ENCODE measurements at places on chromosomes 1 and 21.

DNA sequence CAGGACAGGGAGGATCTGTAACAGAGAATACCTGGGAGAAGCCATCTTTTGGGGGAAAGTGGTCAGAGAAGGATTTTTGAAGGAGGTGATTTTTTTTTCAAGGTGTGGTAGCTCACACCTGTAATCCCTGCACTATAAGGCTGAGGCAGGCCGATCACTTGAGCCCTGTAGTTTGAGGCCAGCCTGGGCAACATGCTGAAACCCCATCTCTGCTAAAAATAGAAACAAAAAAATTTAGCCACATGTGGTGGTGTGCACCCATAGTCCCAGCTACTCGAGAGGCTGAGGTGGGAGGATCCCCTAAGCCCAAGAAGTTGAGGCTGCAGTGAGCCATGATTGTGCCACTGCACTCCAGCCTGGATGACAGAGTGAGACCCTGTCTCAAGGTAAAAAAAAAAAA is 67.4 kb upstream of the ARTN start:
- no peak for DNase-seq

DNA sequence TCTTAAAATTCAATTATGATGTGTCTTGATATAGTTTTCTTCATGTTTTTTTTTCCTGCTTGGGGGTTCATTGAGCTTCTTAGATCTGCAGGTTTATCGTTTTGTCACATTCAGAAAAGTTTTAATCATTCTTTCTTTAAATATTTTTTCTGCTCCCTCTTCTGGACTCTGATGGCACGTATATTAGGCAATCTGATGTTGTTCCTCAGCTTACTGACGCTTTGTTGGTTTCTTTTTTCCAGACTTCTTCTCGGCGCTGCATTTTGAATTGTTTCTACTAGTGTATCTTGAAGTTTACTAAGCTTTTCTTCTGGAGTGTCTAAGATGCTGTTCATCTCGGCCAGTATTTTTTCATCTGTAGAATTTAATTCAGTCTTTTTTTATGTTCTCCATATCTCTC is 44.8 kb upstream of the FMOD start:
- no peak for DNase-seq

GRCh38 chr1:37995751-37996345 is 6.0 kb upstream of the SF3A3 start:
- no peak for DNase-seq

- no peak for DNase-seq
These were observed 7.3 kb downstream of the IPO13 start for GRCh38 chr1:43954036-43954435.

DNA sequence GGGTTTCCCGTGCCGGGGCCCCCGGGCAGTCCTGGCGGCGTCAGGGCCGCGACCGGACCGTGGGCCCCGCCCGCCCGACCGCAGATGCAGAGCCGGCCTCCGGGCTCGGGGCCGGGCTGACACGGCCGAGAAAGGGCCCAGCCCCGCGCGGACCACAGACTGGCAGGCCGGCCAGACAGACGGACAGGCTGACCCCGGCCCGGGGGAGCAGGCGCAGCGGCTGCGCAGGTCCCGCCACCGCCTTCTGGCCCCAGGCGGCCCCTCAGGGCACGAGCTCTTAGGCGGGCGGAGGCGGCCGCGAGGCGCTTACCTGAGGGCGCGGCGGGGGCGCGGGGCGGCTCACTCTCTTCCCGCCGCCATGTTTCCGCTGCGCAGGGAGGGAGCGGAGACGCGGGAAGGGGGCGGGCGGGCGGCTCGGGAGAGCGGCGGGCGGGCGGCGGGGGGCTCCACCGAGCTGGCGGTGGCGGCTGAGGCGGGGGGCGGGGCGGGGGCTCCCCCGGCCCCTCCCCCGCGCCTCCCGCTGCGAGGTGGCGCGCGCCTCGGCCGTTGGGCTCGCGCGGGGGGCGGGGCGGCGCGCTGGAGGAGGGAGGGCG is at the start of gene SCMH1:
Gene SCMH1, minus strand, starts transcription at position 558 of the 593 bp plus-strand sequence. CDS start 56,173 bp downstream, outside the sequence.
- no peak for DNase-seq

All from SK-N-MC (cell line).